ENCODE measurements at places on chromosomes 5 and 9. TPM values are rescaled to one million over a fixed set of nuclear protein-coding genes. Genes with fewer than 3 reads are reported as not detected.

The PWWP2A gene
- total RNA-seq = 21.9 TPM

The IFNA13 gene
- total RNA-seq = not detected

The SLC31A2 gene
- total RNA-seq = 3.9 TPM

The PAX5 gene
- not detected for total RNA-seq

- no peak for DNase-seq
- H3K4me1 ChIP-seq = no peaks in the 10 kb centered on the region
Observed at GRCh38 chr5:122362361-122362760, 50.3 kb downstream of the SNCAIP start.

DNA sequence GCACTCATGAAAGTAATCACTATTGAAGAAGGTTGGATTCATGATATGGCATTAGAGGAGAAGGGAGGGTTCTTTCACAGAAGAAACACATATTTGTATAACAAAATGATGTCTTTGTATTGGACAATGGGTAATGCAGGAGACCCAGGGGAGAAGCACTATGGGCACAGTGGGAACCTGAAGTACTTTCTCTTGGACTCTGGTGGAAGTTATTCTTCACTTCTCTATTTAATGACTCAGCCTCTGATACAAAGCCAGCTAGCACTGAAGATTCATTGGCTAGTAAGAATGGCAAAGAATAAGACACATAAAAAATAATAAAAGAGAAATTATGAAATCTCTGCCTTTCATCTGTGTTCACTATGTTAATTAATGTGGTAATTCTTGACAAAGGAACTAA, 149.9 kb upstream of the PRR16 start:
- DNase-seq = no peak
- H3K36me3 ChIP-seq = no peaks in the 10 kb centered on the region
- no peak overlapping the region for H3K4me3 ChIP-seq
- no peak overlapping the region for H3K27ac ChIP-seq
- peaks cover 24% of the 10 kb centered on the region for H3K27me3 ChIP-seq

DNA sequence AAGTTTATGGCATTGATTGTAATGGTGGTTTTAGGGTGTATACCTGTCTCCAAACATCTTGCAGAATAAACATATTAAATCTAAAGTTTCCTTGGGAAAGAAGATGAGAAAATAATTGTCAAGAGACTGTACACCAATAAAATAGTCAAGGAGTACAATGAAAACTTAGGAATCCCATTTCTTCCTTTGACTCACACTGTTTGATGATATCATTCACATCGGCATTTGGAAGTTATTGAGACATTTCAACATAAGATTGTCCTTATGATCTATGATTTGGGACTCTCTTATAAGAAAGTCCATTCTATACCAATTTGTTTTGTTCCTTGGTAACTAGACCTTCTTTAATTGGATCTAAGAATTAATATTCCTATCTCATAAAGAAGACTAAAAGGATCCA, 482.7 kb downstream of the RAB3C start:
- no peak overlapping the region for H3K27ac ChIP-seq
- peaks cover 15% of the 10 kb centered on the region for H3K4me1 ChIP-seq
- no peak overlapping the region for H3K4me3 ChIP-seq
- H3K27me3 ChIP-seq = no peaks in the 10 kb centered on the region
- H3K36me3 ChIP-seq = no peaks in the 10 kb centered on the region

DNA sequence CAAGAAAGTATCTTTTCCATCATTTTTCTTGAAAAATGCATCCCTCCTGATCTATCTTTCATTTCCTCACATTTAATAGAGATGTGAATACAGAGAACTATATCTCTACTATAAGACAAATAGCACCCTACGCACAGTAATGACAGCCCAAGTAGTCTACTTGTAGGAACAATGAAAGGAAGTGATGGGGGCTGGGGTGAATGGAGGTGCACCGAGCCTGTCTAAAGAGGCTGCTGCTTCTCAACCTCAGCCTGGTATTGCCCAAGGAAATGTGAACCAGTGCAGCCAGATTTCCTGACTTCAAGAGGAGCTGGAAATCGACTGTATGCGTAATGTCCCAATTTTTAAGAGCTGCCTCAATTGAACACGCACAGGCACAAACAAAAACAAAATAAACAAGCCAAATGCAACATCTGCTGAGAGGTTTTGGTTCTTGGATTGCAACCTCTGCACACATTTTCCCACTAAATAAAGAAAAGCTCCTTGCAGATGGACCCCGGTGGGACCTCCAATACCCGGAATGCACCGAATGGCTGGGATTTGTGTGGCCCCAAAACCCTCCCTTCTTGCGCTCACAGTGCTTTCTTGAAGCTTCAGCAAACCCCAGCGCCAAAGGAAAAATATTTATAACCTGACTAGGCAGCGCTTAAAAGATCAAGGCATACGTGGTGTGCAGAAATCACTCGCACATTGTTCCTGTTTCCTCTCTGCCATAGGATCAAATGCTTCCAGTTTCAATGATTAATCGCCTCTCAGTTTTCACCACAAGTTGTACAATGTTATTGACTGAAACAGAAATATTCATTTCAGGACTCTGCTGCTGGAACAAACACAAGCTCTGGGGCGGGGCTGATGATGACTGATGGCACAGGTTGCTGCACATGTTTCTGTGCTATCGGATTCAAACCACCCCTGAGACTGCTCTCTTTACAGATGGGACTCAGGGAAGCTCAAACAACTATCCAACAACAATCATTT, 68.3 kb downstream of the KCNIP1 start:
- no peak overlapping the region for H3K4me3 ChIP-seq
- H3K27me3 ChIP-seq = no peaks in the 10 kb centered on the region
- no peaks in the 10 kb centered on the region for H3K36me3 ChIP-seq
- H3K27ac ChIP-seq = peak overlapping the region; percentile 66

DNA sequence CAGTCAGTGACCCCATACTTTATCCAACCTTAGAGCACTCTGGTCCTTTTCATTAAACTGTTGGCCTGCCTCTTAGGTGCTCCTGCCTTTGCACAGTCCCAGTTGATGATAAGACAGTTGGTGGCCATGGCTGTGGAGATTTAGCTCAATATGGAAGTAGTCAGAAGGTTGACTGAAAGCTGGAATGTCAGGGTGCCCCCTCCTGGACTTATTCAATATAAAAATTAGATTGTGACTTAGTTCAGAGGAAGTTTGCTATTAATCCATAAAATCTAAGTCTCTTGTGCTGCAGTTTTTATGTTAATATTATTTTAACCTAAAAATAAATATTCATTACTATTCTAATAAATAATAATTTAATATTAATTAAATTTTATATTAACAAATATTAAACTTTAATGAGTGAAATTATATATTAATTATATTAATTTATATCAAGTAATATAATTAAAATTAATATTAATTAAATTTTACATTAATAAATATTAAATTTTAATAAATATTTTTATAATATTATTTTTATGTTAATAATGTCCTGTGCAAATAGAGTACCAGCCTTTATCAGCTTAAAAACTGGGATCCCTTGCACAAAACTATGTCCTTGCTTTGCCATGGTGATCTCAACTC, 77.7 kb upstream of the ADAMTSL1 start:
- H3K27ac ChIP-seq = no peak overlapping the region
- H3K4me1 ChIP-seq = peaks cover 17% of the 10 kb centered on the region
- H3K27me3 ChIP-seq = no peaks in the 10 kb centered on the region
- DNase-seq = no peak

GRCh38 chr9:128689293-128689774, 312 bp downstream of the SET start:
- peaks cover 24% of the 10 kb centered on the region for H3K36me3 ChIP-seq
- no peak overlapping the region for H3K27ac ChIP-seq
- no peaks in the 10 kb centered on the region for H3K27me3 ChIP-seq
- DNase-seq = no peak
- H3K4me3 ChIP-seq = peak overlapping the region; percentile 54

DNA sequence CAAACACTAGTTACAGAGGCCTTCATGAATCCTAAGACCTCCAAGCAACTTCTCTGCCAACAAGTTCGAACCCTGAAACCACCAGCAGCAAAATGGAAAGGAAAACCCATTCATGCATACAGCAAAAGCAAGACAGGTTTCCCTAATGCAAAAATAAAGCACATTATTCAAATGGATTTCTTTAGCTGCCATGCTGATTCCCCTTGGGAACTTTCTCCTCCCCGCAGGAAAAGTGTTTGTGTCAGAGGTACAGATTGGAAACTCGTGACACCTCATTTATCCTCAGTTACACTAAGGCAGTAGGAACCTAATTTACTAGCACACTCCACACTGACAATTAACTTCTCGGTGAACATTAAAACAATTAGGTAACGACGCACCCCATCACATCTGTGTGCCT, 63.4 kb downstream of the TLE1 start:
- peaks cover 37% of the 10 kb centered on the region for H3K36me3 ChIP-seq
- peaks cover 31% of the 10 kb centered on the region for H3K4me1 ChIP-seq
- no peaks in the 10 kb centered on the region for H3K27me3 ChIP-seq
- DNase-seq = no peak
- no peak overlapping the region for H3K4me3 ChIP-seq
